ENCODE measurements at places on chromosomes 2 and 18.

- no peak for DNase-seq
Observed at GRCh38 chr2:201661366-201661765, 18.1 kb upstream of the TMEM237 start.

DNA sequence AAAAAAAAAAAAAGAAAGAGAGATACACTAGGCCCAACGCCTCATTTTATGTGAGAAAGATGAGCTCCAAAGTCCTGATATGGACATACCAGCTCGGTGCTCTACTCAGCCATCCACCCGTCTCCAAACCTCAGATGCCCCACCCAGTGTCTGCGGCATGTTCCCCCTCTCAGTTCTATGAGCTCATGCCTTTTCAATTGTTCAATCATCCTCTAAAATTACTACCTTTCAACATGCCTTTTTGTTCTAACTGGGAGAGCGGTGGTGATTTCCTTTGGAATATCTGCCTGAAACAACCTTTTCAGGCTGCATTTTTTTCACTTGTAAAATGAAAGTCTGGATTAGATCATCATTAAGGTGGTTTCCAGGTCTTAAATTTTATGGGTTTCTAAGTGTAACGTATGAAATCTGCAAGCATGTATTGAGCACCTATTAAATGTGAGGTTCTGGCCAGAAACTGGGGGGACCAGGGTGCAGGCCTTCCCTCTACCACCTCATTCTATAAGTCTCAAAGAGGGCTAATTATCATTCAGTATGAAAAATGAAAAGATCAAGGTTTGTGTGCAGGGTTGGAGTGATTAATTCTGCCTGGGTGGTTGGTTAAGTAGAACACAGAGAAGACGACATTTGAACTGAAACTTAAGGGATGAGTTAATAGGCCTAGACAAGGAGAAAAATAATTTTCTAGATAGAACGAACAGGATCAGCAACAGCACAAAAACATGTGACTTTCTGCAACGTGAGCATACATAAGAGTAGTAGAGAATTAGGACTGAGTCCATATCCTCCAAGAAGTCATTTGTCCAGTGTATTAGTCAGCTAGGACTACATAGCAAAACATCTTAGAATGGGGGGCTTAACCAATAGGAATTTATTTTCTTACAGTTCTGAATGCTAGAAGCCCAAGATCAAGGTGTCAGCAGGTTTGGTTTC lies 87.4 kb upstream of the GLS start:
- DNase-seq, result no peak

GRCh38 chr2:181165199-181165868 lies 184.9 kb downstream of the UBE2E3 start:
- DNase-seq, result peak; percentile 66

GRCh38 chr2:239092571-239093294 lies 244.8 kb downstream of the TWIST2 start:
- DNase-seq, result no peak

DNA sequence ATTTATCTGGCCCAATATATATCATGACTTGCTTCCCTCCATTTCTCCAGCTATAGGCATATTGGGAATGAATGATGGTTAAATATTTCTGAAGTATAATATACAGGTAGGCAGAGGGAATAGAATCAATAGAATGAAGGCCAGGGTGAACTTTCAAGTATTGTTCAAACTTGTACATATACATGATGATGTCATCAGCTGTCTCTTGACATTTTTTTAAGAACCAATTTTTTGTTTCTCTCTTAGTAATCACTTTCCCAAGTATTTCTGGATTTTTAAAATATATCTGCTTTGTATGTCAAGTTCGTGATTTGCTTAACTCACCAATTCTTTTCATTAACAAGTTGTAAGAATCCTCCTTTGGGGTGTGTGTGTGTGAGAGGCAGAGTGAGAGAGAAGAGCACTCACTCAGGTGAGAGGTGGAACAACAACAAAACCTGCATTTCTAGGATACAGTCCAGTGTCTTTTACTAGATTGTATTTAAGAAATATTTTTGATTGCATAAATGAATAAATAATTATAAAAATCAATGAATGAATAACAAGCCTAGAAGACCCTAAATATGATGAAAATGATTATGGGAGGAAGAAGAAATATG lies 1239.1 kb downstream of the LRP1B start:
- no peak for DNase-seq

GRCh38 chr2:30974092-30974491 lies 164.1 kb downstream of the GALNT14 start:
- no peak for DNase-seq

GRCh38 chr2:157173740-157174184 lies 83.7 kb upstream of the GALNT5 start:
- no peak for DNase-seq

GRCh38 chr2:192215096-192215877 lies 20.6 kb upstream of the TMEFF2 start:
- DNase-seq, result no peak

DNA sequence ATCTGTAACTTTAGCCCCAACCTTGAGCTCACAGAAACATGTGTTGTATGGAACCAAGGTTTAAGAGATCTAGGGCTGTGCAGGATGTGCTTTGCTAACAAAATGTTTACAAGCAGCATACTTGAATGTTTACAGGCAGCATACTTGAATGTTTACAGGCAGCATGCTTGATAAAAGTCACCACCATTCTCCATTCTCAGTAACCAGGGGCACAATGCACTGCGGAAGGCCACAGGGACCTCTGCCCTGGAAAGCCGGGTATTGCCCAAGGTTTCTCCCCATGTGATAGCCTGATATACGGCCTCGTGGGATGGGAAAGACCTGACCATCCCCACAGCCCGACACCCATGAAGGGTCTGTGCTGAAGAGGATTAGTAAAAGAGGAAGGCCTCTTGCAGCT lies 52.4 kb downstream of the LONRF2 start:
- DNase-seq, result no peak

DNA sequence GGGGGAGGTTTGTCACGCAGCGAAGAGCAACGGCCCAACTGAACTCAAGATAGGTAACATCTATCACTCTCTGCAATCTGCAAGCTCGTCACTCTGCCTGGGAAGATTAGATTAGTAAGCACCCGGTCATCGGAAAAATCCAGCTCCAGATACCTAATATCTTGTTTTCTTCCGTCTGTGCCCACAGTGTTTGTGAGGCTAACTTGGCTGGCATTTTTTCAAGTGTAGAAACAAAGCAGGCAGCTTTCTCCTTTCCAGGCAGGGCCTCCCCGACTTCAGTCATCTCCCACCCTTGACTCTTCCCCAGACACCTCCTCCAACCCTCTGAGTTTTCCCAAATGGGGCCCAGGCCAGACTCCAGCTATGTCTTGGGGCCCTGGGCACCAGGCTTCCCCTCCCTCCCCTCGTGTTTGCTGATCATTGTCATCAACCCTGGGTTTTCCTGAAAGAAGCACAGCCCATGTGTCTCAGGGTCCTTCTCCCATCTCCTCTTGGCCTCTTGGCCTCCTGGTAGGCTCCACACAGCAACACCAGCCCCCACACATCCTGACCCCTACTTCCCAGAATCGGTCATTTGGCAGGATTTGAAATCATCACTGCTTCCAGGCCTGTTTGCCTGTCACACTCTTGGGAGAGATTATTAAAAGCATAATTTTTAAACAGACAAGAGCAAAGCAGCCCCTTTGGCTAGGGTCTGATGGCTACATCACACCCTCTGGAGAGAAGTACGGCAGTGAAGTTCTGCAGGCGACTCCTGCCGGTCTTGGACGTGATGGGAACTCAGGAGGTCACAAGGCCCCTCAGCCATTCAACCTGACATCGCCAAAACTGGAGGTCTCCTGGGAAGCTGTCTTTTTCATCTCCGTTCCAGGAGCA lies 144.9 kb upstream of the ID2 start:
- DNase-seq, result no peak

GRCh38 chr2:23497063-23497462 lies 112.1 kb downstream of the KLHL29 start:
- DNase-seq, result no peak

DNA sequence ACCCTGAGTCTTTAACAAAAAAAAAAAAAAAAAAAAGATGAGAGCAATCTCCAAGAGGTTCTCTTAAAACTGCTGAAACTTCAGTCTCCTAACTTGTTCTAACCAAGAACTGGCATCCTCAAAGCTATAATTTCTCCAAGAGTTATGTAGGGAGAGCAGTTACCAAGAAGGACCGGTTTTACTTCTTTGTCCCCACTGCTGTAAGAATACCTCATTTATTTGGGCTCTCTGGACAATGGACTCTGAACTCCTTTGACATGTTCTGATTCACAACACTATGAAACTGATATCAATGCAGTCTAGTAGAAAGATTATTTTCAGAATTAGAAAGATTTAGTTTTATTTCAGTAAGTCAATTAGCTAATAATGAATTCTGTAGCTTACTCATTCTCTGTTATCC lies 84.5 kb upstream of the DTNB start:
- DNase-seq, result no peak

DNA sequence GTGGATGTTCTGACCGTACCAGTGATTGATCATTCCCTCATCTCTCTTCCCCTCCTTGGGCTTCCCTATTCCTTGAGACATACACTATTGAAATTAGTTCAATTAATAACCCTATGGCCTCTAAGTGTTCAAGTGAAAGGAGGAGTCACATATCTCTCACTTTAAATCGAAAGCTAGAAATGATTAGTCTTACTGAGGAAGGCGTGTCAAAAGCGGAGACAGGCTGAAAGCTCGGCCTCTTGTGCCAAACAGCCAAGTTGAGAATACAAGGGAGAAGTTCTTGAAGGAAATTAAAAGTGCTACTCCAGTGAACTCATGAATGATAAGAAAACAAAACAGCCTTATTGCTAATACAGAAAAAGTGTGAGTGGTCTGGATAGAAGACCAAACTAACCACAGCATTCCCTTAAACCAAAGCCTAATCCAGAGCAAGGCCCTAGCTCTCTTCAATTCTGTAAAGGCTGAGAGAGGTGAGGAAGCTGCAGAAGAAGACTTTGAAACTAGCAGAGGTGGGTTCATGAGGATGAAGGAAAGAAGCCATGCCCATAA lies 144.4 kb upstream of the LYPD6 start:
- no peak for DNase-seq

GRCh38 chr2:34254272-34254878 lies 655.3 kb upstream of the FAM98A start:
- DNase-seq, result no peak

DNA sequence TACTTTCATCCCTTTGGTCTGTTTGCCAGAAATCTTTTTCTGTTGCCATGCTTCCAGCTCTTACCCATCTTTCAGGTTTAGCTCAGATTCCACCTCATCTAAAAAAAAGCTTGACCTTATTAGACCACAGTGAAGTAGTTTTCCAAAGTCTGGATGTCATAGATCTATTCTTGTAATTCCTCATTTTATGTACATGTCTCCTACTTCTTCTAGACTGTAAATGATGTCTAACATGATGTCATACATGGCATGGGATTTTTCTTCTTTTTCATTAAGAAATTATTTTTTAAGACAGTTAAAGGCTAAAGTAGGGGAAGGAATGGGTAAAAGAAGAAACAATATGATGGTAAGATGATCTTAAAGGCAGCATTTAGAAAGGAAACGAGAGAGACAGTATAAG lies 11.3 kb downstream of the GLS start:
- DNase-seq, result no peak

DNA sequence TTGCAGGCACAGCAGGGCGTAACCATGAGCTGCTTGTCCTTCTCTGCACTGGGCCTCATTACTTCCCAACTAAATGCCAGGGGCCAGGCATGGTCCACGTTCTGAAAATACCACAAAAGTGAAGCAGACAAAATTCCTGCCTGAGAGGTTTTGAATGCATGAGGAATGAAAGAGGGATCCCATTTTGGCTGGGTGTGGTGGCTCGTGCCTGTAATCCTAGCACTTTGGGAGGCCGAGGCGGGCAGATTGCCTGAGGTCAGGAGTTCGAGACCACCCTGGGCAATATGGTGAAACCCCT lies 139.5 kb downstream of the MBP start:
- no peak for DNase-seq

DNA sequence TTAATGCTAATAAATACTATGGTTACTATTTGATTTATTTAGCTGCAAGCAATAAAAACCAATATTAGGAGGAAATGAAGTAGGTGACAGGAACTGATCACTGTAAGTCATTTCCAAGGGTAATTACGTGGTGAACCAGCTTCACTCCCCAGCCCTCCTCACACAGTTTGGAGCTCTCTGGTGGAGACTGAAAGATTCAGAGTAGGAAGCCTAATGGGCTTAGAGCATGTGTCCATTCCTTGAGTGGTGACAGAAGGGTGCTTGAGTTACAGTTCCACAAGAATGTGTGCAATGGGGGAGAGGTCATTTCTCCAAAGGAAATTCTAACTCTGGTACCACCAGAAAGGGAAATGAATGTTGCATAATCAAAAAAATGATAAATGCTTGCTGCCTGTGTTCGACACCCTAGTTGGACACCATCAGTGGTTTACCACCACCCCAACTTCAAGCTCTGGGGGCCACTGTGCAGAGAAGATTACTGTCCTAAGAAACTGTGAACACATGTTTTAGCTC lies 285.1 kb upstream of the MMADHC start:
- no peak for DNase-seq

DNA sequence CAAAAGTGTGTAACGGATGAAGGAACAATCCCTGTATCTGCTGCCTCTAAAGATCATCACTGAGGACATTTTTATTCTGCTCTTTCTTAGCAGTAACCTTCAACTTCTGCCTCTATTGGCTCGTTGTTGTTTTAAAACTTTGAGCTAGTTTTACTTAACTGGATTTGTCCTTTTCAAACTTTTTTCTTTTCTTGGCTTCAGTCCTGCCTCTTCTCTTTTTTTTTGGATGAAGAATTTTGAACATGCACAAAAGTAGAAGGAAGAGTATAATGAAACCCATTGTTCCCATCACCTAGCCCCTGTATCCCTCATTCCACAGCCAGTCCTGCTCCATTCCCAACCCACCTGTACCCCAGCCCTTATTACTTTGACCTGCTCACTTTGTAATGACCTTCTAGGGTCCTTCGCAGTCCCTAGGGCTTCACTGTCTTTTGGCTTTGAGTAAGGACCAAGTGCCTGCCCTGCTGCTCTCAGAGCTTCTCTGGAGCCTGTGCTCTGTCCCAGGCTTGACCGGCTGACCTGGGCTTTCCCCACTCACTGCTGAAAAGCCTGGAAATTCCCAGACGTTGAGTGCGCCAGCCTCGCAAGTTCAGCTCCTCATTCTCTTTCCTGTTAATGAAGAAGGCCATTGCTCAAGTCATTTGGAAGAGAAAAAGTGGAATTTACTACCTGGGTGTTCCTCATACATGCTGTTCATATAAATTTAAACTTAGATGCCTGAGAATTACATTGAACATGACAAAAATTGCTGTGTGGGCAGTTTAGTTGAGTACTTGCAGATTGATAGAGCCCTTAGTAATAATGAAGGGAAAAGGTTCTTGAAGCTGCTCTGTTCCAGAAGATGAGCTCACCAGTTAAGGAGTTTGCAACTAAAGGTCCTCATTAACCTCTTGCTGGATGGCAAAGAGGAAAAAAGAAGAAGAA lies 149.3 kb upstream of the ALPP start:
- no peak for DNase-seq

- DNase-seq, result peak; percentile 54
Observed at GRCh38 chr2:55010149-55010591, 40.1 kb downstream of the RTN4 start.

DNA sequence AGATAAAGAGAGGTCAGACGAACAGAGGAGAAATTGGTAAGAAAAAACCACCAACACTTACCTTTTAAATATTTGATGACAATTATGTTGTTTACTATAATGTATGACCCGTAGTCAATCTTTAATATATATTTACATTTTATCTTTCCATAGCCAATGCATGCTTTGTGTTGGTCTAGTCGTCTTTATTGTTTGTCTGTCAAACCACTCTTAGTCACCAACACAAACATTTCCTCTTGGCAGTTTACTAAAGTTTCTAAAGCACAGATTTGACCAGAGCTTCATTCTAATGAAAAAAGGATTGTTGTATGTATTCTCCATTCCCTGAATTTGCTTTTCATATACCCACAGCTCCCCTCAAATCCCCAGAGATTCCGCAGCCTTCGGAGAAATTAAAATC lies 784.7 kb upstream of the PIK3C3 start:
- DNase-seq, result no peak

Measured in CD4-positive, alpha-beta T cell treated with Interleukin-15 for 4 hours (primary cell).